ENCODE measurements at places on chromosomes 6 and 20. TPM values are rescaled to one million over a fixed set of nuclear protein-coding genes. Genes with fewer than 3 reads are reported as not detected.
A peak's percentile ranks its signal among the peaks of the same experiment; 100 is the strongest.

GRCh38 chr6:12009876-12010634 is 2.1 kb upstream of the HIVEP1 start:
- no peaks in the 10 kb centered on the region for H3K27me3 ChIP-seq
- H3K27ac ChIP-seq = peak overlapping the region; percentile 100
- H3K4me3 ChIP-seq = peak overlapping the region; percentile 99
- no peak for DNase-seq
- no peaks in the 10 kb centered on the region for H3K36me3 ChIP-seq
- no peaks in the 10 kb centered on the region for H3K4me1 ChIP-seq

- H3K4me1 ChIP-seq = no peaks in the 10 kb centered on the region
- no peaks in the 10 kb centered on the region for H3K36me3 ChIP-seq
- no peak overlapping the region for H3K4me3 ChIP-seq
- H3K27ac ChIP-seq = no peak overlapping the region
These were observed 12.9 kb downstream of the PPP1R16B start for GRCh38 chr20:38818113-38819065.

DNA sequence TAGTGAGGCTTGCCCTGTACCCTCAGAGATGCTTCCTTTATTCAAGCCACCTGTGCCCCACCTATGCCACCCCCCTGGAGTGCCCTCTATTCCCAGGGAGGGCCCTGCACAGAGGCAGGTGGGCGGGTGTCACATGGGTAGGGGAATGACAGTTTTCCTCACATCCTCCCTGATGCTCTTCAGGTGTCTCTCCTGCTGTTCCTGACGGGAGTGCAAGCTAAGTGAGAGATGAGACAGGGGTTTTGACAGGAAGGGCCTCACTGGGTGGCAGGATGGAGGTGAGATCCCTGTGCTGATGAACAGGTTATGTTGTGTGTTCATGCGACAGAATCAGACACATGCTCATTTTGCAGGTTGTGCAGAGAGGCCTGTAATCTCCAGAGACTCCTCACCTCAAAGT is 164.1 kb upstream of the CHD6 start:
- H3K27me3 ChIP-seq = no peaks in the 10 kb centered on the region
- H3K4me1 ChIP-seq = no peaks in the 10 kb centered on the region
- H3K4me3 ChIP-seq = no peak overlapping the region
- no peaks in the 10 kb centered on the region for H3K36me3 ChIP-seq
- no peak for DNase-seq

GRCh38 chr20:44601236-44601671 is 18.9 kb downstream of the PKIG start:
- H3K27ac ChIP-seq = peak overlapping the region; percentile 51
- H3K4me3 ChIP-seq = no peak overlapping the region
- H3K4me1 ChIP-seq = peaks cover 7% of the 10 kb centered on the region
- no peak for DNase-seq

- H3K36me3 ChIP-seq = no peaks in the 10 kb centered on the region
- no peaks in the 10 kb centered on the region for H3K27me3 ChIP-seq
- H3K27ac ChIP-seq = no peak overlapping the region
- H3K4me3 ChIP-seq = no peak overlapping the region
These were observed 37.5 kb upstream of the IYD start for GRCh38 chr6:150331344-150331743.

Gene HFE
- 12.7 TPM for total RNA-seq

Gene SLC35D3
- not detected for total RNA-seq

All from liver (tissue), 10 donors.